Amniotic stem cell (primary cell): ENCODE measurements at places on chromosomes 12 and 14.

- no peak for DNase-seq
Observed at GRCh38 chr14:67984274-67984673, 164.7 kb downstream of the RAD51B start.

GRCh38 chr14:68585690-68586089, 207.2 kb downstream of the ZFP36L1 start:
- no peak for DNase-seq

- peak; percentile 19 for DNase-seq
Observed at GRCh38 chr12:91565246-91565645, 382.6 kb upstream of the DCN start.

DNA sequence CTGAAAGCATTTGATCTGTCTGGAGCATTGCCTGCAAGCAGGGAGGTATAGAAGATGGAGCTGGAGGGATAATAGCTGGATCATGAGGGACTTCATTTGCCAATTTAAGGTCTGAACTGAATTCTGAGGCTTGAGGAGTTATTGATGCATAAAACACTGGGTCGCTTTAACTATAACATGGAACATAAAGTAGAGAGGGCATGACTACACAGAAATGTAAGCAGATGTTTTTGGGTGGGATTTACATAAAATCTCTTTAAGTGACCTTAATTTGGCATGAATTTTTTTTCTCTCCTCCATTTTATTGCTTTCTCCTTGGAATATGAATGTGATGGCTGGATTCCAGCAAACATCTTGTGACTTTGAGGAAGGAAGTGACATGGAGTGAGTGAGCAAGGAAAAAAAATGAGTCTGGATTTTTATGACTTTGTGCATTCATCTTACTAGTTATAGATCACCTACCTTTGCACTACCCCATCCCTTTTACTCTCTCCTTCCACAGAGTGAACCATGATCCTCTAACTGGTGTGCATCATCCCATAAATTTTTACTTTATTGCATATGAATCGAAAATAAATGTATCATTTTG, 356.0 kb downstream of the DUSP6 start:
- DNase-seq = no peak

GRCh38 chr14:60807971-60808370, 73.4 kb downstream of the MNAT1 start:
- no peak for DNase-seq

DNA sequence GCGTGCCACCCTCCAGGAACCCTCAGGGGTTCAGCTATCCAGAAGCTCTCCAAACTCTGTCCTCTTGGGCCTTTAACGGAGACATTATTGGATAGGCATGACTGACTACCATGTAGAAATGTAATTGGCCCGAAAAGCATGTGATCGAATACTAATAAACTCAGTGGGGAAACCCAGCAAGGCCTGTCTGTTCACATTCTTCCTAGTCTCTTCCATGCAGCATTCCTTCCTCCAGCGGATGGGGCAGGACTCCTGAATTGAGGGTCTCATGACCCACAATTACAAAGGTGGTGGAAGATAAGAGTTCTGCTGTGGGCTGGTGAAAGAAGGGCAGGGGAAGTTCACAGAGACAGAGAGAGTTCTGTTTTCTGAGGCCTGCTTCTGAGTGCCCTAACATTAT, 6.5 kb upstream of the PRDM4 start:
- no peak for DNase-seq
